ENCODE measurements at places on chromosomes 7 and 10. TPM values are rescaled to one million over a fixed set of nuclear protein-coding genes. Genes with fewer than 3 reads are reported as not detected.

DNA sequence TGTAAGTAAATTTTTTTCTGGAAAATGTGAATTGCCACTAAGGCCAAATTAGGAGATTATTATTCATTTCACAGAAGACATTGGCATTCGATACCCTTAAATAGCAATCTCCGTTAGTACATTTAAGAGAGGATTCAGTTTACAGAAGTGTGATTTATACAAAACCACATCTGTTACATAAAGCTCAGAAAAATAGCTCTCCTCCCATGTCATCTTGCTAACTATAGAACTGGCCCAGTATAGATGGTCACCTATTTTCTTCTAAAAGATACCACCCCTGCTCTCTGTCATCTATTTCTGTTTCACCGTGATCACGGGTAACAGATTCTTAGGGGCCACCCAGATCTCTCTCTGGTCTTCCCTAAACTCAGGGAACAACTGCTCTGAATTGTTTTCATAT is 119.1 kb downstream of the HIP1 start:
- H3K27ac ChIP-seq, result no peak overlapping the region
- H3K4me3 ChIP-seq, result no peak overlapping the region
- no peak for DNase-seq
- H3K4me1 ChIP-seq, result no peaks in the 10 kb centered on the region
- no peaks in the 10 kb centered on the region for H3K27me3 ChIP-seq

GRCh38 chr10:3926675-3927525 is 141.9 kb upstream of the KLF6 start:
- H3K36me3 ChIP-seq, result no peaks in the 10 kb centered on the region
- H3K4me3 ChIP-seq, result no peak overlapping the region
- no peak for DNase-seq
- H3K27me3 ChIP-seq, result no peaks in the 10 kb centered on the region

DNA sequence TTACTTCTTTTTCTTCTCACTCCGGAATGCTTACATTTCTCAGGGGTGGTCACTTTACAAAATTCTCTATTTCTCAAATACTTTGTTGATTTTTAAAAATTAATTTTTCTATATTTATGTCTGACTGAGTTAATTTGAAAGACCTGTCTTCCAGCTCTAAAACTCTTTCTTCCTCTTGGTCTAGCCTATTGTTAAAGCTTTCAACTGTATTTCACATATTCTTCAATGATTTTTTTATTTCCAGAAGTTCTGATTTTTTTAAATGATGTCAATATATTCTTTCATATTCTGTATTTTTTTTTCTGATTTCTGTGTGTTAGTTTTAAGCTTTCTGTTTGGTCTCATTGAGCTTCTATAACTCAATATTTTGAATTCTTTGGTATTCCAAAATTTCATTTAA is 27.3 kb upstream of the AKR1C2 start:
- no peak overlapping the region for H3K4me3 ChIP-seq
- no peak overlapping the region for H3K27ac ChIP-seq
- no peaks in the 10 kb centered on the region for H3K36me3 ChIP-seq

DNA sequence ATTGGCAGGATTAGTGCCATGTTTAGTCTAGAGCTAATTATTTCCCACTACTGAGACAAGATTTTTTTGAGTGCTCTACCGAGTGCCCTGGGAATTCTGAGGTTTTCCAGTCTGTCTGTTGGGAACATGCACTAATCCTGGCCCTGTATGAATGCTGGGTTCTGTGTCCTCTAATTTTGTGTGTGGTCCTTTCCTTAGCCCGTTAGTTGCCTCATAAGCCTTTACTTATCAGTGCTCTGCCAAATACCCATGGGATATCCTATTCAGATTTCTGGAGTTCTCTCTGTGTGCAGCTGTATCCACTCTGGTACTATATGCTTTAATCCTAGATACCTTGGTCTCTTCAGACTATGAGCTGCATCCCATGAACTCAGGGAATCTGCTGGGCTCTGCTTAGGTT is 13.1 kb downstream of the CSGALNACT2 start:
- H3K4me1 ChIP-seq, result peaks cover 4% of the 10 kb centered on the region
- H3K4me3 ChIP-seq, result no peak overlapping the region
- H3K27ac ChIP-seq, result no peak overlapping the region
- DNase-seq, result no peak
- H3K36me3 ChIP-seq, result no peaks in the 10 kb centered on the region
- no peaks in the 10 kb centered on the region for H3K27me3 ChIP-seq

Gene ACTR3C
- total RNA-seq, result 6.5 TPM
